ENCODE measurements at places on chromosomes 7 and 10. TPM values are rescaled to one million over a fixed set of nuclear protein-coding genes. Genes with fewer than 3 reads are reported as not detected.

DNA sequence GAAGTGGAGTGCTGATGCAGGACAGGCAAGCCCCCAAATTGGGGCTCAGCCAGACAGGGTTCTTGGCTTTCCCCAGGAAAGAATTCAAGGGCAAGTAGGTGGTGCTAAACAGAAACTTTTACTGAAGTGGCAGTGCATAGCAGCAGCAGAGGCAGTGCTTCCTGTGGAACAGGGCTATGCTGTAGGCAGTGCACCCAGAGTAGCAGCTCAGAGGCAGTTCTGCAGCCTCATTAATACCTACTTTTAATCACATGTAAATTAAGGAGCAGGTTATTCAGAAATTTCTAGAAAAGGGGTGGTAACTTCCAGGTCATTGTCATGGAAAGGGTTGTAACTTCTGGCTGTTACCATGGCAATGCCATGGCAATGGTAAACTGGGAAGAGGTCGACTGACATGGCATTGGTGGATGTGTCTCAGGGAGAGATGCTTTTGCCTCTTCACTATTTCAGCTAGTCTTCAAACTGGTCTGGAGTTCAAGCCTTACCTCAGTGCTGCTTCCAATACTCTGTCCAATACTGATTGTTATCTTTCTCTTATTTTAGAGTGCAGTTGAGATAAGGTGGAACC, 29.2 kb downstream of the PRSS58 start:
- H3K4me3 ChIP-seq = no peak overlapping the region
- H3K27me3 ChIP-seq = no peaks in the 10 kb centered on the region
- no peaks in the 10 kb centered on the region for H3K4me1 ChIP-seq
- DNase-seq = no peak
- no peaks in the 10 kb centered on the region for H3K36me3 ChIP-seq
- H3K27ac ChIP-seq = no peak overlapping the region

DNA sequence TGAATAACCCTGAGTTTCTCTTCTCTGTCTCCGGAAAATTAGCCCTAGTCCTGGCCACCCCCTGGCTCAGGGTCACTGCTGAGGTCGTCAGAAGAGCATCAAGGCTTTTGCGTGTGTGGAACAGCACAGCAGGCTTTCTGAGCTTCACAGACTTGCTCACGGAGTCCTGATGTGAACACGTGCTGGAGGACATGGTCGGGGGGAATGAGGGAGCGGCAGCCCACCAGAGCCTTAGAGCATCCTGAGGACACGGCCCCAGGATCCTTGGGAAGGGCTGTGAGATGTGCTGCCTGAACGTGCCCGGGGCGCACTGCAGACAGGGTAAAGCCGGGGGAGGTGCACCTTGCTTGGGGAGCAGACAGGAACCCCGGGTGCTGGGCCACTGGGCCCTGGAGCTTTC, 28.8 kb downstream of the TMEM120A start:
- no peaks in the 10 kb centered on the region for H3K27me3 ChIP-seq
- H3K4me3 ChIP-seq = no peak overlapping the region
- peak overlapping the region; percentile 76 for H3K27ac ChIP-seq
- H3K4me1 ChIP-seq = peaks cover 64% of the 10 kb centered on the region

Gene CCZ1B
- total RNA-seq = 112 TPM

Gene TMEM176A
- total RNA-seq = 12.9 TPM

DNA sequence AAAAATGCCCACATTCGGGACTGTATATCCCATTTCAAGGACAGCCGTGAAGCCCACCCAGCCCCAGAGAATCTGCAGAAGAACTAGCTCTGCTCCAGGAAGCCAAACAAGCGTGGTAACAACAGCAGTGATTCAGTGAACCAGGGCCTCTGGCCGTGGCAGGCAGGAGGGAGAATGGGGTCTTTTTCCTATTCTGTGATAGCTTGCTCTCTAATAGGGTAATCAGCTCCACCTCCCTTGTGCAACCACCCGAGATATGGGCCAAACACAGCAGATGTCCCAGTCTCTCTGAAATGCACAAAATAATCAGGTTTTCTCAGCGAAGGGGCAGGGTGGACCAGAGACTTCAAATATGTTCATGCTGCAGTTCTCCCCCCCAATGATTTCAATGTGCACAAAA, 35.8 kb downstream of the CHST15 start:
- H3K4me1 ChIP-seq = no peaks in the 10 kb centered on the region
- H3K27ac ChIP-seq = no peak overlapping the region
- peaks cover 2% of the 10 kb centered on the region for H3K36me3 ChIP-seq
- no peak overlapping the region for H3K4me3 ChIP-seq
- no peak for DNase-seq
- H3K27me3 ChIP-seq = no peaks in the 10 kb centered on the region

DNA sequence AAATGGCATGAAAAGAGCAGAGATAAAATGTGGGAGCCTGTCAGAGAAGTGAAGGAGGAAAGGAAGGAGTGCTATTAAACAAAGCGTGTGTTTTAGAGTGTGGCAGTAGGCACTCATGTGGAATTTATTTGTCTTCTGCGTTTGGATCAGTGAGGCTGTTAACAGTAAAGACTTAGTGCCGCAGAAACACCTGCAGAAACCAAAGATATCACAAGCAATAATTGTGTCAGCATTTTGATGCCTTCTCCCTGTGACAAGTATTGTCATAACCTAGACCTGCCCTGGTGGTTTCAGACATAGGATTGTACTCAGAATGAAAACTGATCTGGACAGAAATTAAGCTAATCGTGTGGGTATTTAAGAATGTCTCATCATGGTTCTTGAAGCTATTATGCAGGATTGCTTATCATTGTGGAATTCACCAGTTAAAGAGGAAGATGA, 191.0 kb downstream of the CAMK1D start:
- H3K4me1 ChIP-seq = peaks cover 10% of the 10 kb centered on the region
- no peaks in the 10 kb centered on the region for H3K27me3 ChIP-seq
- H3K4me3 ChIP-seq = no peak overlapping the region
- peak overlapping the region; percentile 4 for H3K27ac ChIP-seq
- DNase-seq = no peak
- H3K36me3 ChIP-seq = no peaks in the 10 kb centered on the region

- no peaks in the 10 kb centered on the region for H3K27me3 ChIP-seq
- H3K27ac ChIP-seq = no peak overlapping the region
- DNase-seq = no peak
- peaks cover 20% of the 10 kb centered on the region for H3K4me1 ChIP-seq
These were observed 14.0 kb downstream of the GATAD1 start for GRCh38 chr7:92461027-92462003.

- no peak overlapping the region for H3K27ac ChIP-seq
- no peaks in the 10 kb centered on the region for H3K27me3 ChIP-seq
- no peak for DNase-seq
- H3K4me3 ChIP-seq = no peak overlapping the region
These were observed 11.3 kb downstream of the ZNF680 start for GRCh38 chr7:64551375-64552142.

GRCh38 chr10:113520690-113521474, 32.0 kb upstream of the HABP2 start:
- no peak overlapping the region for H3K27ac ChIP-seq
- no peak overlapping the region for H3K4me3 ChIP-seq
- H3K27me3 ChIP-seq = no peaks in the 10 kb centered on the region
- H3K36me3 ChIP-seq = no peaks in the 10 kb centered on the region
- H3K4me1 ChIP-seq = no peaks in the 10 kb centered on the region

GRCh38 chr10:36574207-36574606, 551.2 kb upstream of the ANKRD30A start:
- no peaks in the 10 kb centered on the region for H3K36me3 ChIP-seq
- no peaks in the 10 kb centered on the region for H3K27me3 ChIP-seq
- no peak overlapping the region for H3K27ac ChIP-seq
- H3K4me1 ChIP-seq = no peaks in the 10 kb centered on the region
- no peak for DNase-seq
- H3K4me3 ChIP-seq = no peak overlapping the region

- H3K27me3 ChIP-seq = peaks cover 13% of the 10 kb centered on the region
- H3K4me1 ChIP-seq = no peaks in the 10 kb centered on the region
- H3K4me3 ChIP-seq = no peak overlapping the region
- no peak for DNase-seq
- no peak overlapping the region for H3K27ac ChIP-seq
These were observed 75.6 kb upstream of the MGMT start for GRCh38 chr10:129391464-129391863.

GRCh38 chr10:88980247-88980646, 10.4 kb upstream of the FAS start:
- no peak for DNase-seq
- no peaks in the 10 kb centered on the region for H3K36me3 ChIP-seq
- H3K4me1 ChIP-seq = peaks cover 30% of the 10 kb centered on the region

Gene NEBL
- 49.9 TPM for total RNA-seq

- H3K4me3 ChIP-seq = no peak overlapping the region
- no peak for DNase-seq
- H3K27ac ChIP-seq = no peak overlapping the region
These were observed 113.3 kb downstream of the GLI3 start for GRCh38 chr7:42123716-42124115.

DNA sequence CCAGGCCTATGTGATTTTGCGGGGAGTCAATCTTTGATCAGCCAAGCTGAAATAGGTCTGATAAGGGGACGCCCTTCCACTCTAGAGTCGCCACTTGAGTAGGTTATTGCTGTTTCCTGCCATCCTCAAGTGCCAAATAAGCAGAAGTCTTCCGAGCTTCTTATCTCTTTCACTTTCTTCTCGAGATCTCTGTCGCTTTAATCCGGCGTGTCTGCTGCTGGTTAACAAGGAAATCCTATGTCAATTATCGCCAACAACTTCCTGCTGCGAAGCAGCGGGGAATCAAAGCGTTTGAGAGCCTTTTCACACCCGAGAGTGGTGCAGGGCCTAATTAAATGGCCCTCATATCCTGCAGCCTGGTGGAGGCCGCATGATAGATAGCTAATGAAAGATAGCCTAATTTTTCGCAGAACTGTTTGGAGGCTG, 215.9 kb downstream of the RAB11FIP2 start:
- H3K27ac ChIP-seq = no peak overlapping the region
- H3K36me3 ChIP-seq = no peaks in the 10 kb centered on the region
- no peaks in the 10 kb centered on the region for H3K27me3 ChIP-seq
- H3K4me3 ChIP-seq = no peak overlapping the region
- no peaks in the 10 kb centered on the region for H3K4me1 ChIP-seq
- DNase-seq = no peak

DNA sequence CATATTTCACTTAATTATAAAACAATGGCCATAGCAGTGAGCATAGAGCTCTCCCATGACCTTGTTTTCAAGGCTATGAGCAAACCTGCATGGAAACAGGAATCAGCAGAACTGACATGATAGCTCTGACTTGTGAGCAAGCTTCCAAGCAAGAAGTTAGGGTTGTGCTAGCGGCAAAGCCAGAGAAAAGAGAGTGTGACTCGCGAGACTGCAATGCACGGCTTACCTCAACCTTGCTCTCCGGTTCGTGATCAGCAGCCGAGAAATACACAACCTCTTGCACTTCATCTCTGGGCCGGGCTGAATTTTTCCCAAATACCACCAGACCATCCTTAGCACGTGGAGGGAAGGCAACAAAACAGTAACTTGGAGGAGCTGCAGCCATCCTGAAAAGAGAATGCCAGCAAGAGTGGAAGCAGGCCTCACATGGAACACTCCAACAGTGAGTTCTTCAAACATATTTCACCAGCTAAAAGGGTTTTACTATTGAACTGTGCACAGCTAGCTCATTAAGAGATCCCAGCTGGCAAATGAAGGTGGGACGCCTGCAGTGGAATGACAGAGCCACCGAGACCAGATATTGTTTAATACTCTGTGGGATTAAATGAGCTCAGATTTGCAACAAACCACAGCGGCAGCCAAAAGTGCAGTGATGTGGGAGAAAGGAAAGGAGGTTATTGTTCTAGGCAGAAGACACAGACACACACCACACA, 20.8 kb downstream of the SCRN1 start:
- no peaks in the 10 kb centered on the region for H3K27me3 ChIP-seq
- H3K27ac ChIP-seq = no peak overlapping the region
- H3K4me1 ChIP-seq = no peaks in the 10 kb centered on the region
- no peak overlapping the region for H3K4me3 ChIP-seq
- no peak for DNase-seq

DNA sequence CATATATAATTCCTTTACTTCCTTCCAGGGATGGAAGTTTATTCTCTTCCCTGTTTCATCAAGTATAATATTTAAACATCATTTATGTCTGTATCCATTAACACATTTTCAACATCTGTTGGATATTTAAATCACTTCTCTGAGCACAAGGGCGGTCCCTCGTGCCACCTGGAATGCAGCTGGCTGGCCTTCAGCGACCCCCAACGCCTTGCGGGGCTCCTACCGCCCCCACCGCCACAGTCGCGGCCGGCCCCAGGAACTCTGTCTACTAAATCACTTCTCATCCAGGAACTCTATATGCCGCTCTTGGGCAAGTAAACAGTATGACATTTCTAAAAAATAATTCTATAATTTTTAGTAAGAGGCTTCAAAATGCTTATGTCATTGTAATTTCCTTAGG, 221.1 kb upstream of the PTN start:
- no peaks in the 10 kb centered on the region for H3K4me1 ChIP-seq
- DNase-seq = no peak
- no peaks in the 10 kb centered on the region for H3K27me3 ChIP-seq
- no peak overlapping the region for H3K27ac ChIP-seq

Gene AKR1C4
- total RNA-seq = not detected

Gene SPDYE16
- 3.6 TPM for total RNA-seq

DNA sequence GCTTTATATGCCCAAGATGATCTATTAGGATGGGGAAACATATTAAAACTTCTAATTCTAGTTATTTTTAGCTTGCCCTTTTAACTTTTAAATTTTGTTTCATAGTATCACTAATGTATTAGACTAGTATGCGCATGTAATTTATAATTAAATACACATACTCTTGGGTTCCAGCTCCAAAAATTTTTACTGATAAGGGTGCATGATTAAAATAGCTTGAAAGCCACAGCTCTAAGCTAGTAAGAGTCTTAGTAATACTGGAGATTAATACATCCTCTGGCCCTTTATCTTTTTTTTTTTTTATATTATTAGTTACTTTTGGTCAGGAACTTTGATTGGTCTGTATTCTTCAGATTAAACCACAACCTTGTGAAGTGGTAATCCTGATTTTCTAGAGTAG, 53.6 kb downstream of the ATXN7L1 start:
- H3K4me1 ChIP-seq = peaks cover 5% of the 10 kb centered on the region
- H3K36me3 ChIP-seq = no peaks in the 10 kb centered on the region
- H3K4me3 ChIP-seq = no peak overlapping the region
- no peaks in the 10 kb centered on the region for H3K27me3 ChIP-seq
- DNase-seq = no peak
